ENCODE measurements at places on chromosomes 3 and 15. TPM values are rescaled to one million over a fixed set of nuclear protein-coding genes. Genes with fewer than 3 reads are reported as not detected.

DNA sequence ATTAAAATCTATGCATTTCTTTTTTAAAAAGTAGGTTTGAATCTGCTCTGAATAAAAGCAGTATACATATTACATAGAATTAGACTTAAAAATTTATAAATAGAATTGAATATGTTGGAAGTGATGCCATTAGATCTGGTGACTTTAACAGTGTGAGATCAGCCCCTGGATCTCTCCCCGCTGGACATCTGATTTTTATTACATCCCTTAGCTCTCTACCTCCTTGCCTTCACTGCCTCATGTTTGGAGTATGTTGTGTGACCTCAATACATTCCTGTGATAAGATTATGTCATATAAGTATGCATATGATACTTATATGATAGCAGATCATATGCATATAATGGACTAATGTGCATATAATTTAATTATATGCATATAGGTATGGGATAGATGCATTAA lies 643.4 kb upstream of the NR2F2 start:
- no peak for DNase-seq

DNA sequence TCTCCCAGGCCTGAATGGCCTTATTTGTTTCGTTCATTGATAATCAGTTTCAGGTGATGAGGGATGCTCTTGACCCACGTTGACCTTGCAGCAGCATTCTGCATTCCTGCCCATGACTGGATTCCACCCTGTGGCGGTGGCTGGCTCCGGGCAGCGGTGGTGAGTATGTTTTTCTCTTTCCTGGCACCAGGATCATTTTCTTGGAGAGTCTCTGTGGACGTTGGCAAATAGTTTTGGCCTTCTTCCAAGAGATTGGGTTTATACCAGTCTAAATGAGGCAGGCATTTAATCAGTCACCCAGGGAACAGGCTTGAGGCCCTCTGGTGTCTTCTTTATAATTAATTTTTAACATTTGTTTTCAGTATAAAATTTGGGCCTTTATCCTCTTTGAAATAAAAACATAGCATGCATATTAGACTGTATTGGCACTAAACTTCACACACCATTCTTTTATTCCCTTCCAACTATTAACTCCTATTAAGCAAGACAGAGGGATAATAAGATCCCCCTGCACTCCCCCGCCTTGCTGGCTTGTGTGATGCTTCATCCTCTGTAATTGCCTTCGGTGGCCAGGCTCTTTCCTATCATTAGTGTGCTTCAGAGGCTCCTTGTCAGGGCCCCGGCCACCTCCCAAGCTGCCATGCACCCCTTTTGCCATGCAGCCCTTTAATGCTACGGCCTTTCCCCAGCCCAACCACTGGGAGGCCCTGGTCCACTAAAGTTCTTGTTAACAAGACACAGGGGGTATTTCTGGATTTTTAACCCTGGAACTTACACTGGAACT lies 176.2 kb upstream of the TOPAZ1 start:
- peak; percentile 75 for DNase-seq

GRCh38 chr3:149374793-149375500 lies 2.5 kb downstream of the TM4SF1 start:
- DNase-seq = no peak

PLA1A gene
- 5.3 TPM for total RNA-seq

- no peak for DNase-seq
Measured at GRCh38 chr3:195522254-195523023, 20.7 kb downstream of the PPP1R2 start.

CPEB1 gene
- 1.5 TPM for total RNA-seq

TRPM1 gene
- not detected for total RNA-seq

SAMD7 gene
- not detected for total RNA-seq

LMOD3 gene
- total RNA-seq = not detected

CFAP92 gene
- total RNA-seq = 1.2 TPM

DNA sequence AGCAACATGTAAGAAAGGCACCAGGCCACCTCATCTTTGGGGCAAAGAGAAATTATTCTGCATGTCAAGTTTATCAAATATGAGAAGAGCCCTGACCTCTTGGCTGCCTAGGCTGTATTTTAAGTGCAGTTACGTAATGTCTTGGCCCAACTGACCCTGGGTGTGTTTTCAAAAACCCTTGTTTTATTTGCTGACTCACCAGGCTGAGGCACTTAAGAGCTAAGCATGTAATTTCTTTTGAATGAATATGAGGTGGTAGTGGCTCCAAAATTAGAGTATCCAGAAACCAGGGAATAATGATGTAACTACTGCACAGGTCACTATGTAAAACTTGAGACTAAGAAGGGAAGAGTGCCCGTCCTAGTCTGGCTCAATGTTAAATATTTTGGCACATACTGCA lies 24.3 kb downstream of the PGPEP1L start:
- no peak for DNase-seq

GRCh38 chr15:80071652-80072051 lies 12.2 kb downstream of the ZFAND6 start:
- DNase-seq = no peak

GRCh38 chr3:44954962-44955361 lies 21.0 kb downstream of the ZDHHC3 start:
- DNase-seq = no peak
